ENCODE measurements at places on chromosomes 6 and 20.

DNA sequence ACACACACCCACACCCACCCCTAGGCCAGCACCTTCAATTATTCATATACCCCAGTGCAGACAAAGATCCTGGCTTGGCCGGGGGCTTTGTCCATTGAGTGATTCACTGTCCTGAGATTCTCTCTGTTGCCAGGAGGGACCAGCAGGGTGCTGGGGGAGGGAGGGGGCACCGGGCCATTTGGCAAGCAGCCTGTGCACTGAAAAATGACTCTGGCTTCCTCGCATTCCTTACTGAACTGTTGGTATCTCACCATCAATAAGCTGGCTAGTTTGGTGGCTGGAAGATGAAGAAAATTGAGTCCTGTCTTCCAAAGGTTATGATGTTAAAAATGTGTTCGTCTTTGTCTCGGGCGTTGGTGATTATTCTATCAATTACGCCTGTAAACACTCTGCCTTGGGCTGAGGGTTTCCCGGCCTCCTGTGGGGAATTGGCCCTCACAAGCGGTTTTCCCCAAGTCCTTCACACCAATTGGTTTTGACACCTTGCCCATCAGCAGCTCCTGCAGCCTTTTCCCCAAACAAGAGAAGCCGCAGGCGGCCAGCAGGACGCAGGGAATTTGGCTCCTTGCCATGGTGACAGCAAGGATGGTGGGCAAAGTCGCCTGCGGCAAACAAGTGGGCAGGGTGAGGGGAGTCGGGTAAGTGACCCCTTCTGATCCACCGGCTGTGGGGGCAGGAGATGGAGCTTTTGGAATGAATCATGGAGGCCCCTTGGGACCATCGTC, 4.9 kb downstream of the VSTM2L start:
- DNase-seq: no peak

GRCh38 chr20:59331721-59332329, 31.4 kb downstream of the EDN3 start:
- no peak for DNase-seq

DNA sequence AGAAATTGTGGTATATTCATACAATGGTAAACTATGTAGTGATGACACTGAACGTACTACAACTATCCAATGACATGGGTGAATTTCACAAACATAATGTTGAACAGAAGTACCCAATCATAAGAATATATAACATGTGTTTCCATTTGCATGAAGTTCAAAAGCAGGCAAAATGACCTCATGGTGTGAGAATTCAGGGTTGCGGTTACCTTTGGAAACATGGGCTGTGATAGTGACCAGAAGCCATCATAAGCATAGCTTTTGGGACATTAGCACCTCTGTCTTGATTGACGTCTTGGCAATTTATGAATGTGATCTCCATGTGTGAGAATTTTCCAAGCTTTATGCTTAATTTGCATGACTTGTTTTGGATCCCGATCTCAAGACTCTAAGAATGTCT, 500.1 kb upstream of the JAG1 start:
- DNase-seq: no peak

DNA sequence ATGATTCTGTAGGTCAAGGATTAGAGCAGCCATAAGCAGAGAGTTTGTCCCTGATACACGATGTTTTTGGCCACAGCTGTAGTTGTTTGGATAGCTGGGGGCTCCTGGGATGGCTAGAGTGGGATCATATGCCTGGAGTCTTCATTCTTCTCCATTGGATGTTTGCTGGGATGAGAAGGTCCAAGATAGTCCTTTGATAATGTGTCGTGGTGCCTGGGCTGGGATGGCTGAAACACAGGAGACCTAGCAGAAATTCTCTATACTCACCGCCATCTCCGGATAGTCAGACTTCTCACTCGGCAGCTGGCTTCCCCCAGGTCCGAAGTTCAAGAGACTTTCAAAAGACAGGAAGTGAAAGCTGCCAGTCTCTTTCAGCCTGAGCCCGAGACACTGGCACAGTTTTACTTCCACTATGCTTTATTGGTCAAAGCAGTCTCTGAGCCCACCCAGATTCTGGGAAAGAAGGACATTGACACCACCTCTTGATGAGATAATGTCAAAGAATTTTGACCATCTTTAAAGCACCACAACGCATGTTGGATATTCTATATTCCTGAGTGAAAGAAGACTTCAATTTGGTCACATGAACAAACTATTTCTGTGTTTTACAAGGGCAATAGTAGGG, 16.0 kb downstream of the MARCKS start:
- DNase-seq: no peak

GRCh38 chr20:5077761-5078387, 41.9 kb downstream of the PCNA start:
- no peak for DNase-seq
